NCI-H146 (cell line): ENCODE measurements at places on chromosomes 11 and 22.

- DNase-seq = no peak
These were observed 830.0 kb downstream of the NTM start for GRCh38 chr11:132200353-132200936.

DNA sequence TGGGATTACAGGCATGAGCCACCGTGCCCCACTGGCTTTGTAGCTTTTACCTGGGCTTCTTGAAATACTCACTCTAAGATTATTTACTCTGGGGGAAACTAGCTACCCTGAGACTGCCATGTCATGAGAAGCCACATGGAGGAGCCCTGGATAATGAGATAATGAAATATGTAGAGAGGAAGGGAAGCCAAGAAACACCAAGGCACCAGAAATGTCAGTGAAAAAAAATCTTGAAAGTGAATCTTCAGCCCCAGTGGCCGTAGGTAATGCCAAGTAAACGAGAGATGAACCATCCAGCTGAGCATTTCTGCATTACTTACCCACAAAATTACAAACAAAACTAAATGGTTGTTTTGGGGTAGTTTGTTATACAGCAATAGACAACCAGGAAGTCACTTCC is 125.6 kb downstream of the APIP start:
- peak; percentile 71 for DNase-seq

GRCh38 chr11:1459219-1459575 is 27.4 kb downstream of the MOB2 start:
- no peak for DNase-seq

- DNase-seq = no peak
These were observed 46.8 kb downstream of the FAM83F start for GRCh38 chr22:40041366-40042137.

- DNase-seq = no peak
These were observed 411.9 kb downstream of the SOX6 start for GRCh38 chr11:15944460-15944859.

DNA sequence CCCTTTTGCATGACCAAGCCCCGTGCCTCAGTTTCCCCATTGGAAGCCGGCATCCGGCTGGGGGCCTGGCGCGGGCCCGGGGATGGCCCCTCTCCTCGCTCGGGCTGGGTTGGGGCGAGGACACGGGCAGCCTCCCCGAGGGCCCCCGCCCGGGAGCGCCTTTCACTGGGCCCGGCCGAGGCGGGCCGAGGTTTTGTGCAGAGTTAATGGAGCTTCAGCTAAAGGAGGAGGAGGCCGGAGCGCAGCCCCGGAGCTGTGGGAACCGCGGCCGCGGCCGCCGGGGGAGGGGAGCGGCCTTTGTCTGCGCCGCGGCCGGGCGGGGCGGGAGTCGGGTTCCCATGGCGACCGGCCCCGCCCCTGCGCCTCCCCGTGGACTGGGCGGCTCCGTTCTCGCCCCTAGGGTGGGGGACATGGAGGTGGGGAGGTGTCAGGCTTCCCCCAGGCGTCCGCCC is 1.4 kb upstream of the MAPK11 start:
- DNase-seq = peak; percentile 52

- DNase-seq = peak; percentile 34
These were observed 253.9 kb downstream of the LARGE1 start for GRCh38 chr22:33666279-33666960.

- no peak for DNase-seq
These were observed 13.1 kb downstream of the UBASH3B start for GRCh38 chr11:122668562-122669090.

- DNase-seq = no peak
These were observed 22.4 kb downstream of the MMP10 start for GRCh38 chr11:102757823-102758549.

GRCh38 chr11:134243913-134244312 is 9.2 kb downstream of the THYN1 start:
- no peak for DNase-seq

- no peak for DNase-seq
These were observed 44.5 kb downstream of the TRIOBP start for GRCh38 chr22:37741312-37741795.

DNA sequence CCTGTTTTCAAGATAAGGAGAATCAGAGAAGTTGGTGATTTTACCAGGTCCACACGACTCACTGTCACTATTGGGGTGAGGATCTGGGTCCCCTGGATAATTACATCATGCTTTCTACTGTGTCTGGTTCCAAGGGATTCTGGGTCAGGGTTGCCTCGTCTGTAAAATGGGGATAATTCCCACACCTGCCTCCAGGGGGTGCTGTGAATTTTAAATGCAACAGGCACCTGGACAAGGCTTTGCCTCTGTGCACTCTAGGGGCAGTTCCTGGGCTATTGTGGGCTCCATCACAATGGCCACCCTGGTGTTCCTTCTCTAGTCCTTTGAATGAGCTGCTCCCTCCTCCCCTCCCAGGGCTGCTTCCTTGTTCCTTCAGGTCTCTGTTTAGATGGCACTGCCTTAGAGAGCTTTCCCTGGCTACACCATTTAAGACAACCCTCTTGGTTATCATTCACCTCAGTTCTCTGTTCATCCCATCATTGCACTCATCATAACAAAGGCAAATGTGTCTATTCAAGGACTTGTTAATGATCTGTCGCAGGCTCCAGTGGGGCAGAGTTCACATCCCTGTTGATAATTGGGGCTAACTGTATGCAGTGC is 178.6 kb downstream of the MIAT start:
- DNase-seq = peak; percentile 60

GRCh38 chr22:19773470-19774040 is 13.0 kb downstream of the TBX1 start:
- no peak for DNase-seq

GRCh38 chr11:76747153-76747914 is 35.8 kb upstream of the TSKU start:
- DNase-seq = no peak

DNA sequence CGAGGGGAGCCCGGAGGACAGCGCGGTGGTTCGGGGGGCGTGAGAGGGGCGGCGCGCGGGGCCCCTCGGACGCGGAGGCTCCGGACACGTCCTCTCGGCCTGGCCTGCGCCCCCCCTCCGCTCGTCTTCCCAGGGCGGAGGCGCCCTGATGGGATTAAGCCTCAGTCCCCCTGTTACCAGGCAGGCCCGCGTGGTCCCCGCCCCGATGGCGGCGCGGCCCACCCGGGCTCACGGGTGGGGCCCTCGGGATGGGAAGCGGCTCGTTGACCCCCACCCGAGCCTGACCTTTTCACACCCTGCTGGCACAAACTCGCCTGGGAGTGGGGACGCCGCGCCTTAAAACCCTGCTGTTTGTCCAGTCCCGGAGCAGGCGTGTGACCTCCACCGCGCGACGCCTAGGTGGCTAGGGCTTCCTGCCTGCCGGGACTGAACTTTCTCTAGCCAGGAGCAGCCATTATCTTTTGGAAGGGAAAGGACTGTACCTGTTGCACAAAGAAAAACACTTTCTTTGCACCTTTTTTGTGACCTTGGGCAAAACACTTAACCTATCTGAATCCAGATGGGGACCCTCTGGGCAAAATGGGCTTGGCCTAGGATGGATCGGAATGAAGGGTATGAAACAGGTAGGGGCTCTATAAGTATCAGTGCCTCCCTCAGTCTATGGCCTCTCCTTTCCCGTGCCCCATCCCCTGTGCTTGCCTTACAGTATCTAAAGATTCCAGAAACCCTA is 1.0 kb downstream of the KIAA1671 start:
- peak; percentile 22 for DNase-seq

DNA sequence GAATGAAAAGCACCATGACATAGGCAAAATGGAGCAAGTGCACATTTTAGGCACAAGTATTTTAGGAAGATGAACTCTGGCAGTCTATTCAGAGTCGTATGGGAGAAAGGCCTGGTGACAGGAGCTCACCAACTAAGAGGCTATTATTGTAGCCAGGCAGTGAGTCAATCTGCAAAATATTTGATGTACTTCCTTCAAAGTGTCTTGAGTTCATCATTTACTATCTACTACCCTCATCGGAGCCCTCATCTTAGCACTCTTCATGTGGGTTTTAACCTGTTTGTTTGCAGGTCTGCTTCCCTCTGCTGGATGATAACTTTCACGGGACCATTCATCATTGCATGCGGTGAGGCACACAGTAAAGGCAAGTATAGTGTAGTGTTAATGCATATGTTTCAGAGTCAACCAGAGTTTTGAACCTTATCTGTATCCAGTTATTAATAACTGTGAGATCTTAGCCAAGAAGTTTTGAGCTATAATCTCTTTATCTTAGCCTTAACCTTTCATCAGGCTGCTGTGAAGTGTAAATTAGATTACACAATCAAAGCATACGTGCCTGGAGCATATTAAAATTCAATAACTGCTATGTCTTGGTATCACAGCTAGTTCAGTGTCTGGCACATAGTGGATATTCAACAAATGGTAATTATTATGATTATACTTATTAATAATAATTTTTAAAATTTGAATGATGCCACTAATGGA is 70.9 kb upstream of the SC5D start:
- DNase-seq = no peak

DNA sequence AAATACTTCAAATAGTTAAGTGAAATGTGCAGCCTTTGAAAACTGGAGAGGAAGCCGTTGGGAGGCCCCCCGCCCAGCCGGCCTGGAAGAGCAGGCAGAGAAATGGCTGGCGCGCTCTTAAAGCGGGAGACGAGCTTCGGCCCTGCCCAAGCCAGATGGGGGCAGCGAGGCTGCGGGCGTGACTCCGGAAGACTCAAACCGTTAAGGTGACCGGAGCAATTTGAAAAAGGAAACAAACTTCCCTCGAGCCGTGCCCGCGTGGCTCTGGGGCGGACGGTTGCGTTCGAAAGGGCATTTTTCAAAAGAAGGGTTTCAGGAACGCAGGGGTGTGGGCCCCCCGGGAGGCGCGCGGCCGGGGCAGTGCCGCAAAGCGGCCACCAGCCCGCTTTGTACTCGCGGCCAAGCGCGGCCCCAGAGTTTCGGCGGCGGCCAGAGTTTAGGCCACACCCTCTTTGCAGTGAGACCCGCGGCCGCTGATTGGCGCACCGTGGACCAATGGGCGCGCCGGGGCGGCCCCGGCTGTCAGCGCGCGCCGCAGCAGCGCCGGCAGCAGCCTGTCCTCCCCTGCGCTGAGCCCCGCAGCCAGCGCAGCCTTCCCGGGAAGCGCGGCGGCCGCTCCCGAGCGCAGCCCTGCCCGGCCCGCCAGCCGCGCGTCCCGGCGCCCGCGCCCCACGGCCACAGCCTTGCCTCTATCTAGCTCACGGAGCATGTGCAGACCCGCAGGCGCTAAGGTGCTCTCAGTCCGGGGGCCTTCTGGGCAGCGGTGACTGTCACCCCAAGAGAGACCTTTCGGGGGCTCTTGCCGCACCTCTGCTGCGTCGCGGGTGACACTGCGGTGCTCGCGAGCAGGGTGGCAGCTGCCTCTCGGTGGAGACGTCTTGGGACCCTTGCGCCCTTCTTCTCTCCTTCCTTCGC is at the start of gene NAV2:
Gene NAV2, plus strand, starts transcription at position 557 of the 915 bp plus-strand sequence. CDS start 859 bp downstream, outside the sequence.
- peak; percentile 93 for DNase-seq

DNA sequence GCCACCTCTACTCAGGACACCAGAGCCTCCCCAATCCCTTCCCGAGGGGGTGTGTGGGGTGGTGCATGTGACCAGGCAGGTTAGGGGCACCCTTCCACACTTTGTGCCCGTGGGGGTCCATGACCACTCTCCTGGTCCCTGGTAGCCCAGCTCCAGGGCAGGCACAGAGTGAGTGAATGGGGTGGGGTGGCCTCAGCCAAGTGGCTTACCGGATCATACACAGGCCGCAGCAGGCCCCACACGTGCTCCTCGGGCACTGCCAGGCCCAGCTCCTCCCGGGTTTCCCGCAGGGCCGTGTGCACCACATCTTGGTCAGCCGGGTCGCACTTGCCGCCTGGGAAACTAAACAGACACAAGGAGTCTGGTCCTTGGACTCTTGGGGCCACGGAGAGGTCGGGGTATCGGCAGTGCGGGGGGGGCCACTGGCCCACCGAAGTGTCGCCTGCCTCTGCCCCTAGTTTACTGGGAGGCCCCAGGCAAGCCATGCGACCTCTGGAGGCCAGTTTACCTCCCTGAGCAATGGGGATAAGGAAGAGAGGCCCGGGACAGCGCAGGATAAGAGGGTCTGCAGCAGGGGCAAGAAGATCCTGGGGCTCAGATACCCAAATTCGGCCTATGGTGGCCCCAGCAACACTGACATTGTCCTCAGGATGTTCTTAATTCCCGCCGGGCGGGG is 889 bp downstream of the NUDT8 start:
- DNase-seq = no peak

DNA sequence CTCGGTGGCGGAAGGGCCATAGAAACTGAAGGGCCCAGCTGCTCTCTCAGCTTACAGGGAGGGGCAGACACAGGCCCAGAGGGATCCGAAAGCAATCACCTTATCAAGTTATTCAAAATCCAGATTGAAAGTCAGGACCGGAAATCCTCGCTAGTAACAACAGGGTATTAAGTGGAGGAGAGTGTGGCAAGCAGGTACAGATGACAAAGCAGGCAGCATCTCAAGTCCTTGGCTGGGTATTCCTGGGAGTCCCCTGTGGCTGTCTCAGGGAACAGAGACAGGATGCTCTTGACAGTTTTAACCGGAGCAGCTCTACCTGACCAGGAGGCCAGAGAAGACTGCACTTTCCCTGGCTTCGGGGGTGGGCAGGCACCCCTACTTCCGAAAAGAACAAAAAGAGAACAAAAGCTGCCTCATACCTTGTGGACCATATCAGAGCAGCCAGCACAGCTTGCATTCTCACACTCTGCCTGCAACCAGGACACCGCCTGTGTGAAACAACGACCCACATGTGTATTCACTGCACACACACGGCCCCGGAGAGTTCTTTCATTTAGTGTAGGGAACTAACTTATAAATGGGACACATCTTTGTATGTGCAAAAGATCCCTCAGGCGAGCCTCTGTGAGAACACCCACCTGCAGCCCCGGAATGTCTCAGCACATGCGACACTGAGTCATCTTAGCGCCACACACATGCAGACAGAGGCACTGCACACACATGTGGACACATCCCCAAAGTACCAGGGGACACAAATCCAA is 78.3 kb downstream of the MICAL3 start:
- DNase-seq = no peak

DNA sequence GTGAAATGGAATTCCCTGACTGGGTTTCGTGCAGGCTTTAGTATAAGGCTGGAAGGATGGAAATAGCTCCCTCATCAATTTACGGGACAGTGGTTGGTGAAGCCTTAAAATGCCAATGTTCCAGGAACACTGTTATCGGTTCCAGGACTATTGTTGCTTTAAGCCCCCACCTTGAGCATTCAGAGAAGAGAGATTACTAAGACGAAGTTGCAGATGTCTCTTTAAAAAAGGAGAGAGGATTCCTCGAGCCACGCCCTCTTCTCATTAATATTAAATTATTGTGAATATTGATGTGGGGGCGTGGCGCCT is 195 bp upstream of the CREB3L1 start:
- peak; percentile 51 for DNase-seq

DNA sequence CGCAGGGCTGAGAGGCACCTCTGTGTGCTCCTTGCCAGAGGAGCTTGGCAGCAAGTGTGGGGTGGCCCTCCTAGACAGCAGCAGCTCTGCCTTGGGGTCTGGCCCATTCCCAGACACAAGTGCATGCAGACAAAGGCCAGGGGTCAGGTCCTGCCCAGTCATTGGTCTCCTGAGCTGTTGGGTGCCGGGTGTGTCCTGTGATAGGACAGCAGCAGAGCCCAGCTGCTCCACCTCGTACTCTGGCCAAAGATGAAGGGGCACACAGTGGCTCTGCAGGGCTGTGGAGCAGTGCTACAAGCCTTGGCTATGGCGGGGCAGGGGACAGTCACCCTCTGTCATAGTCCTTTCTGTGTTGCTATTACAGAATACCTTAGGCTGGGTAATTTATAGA is 17.3 kb upstream of the OSBPL5 start:
- no peak for DNase-seq

- no peak for DNase-seq
These were observed 52.3 kb upstream of the SCUBE2 start for GRCh38 chr11:9143721-9144120.

GRCh38 chr11:76280151-76280881 is 74.0 kb upstream of the WNT11 start:
- no peak for DNase-seq

- no peak for DNase-seq
These were observed 1.0 kb upstream of the GLB1L2 start for GRCh38 chr11:134330611-134331353.
